Posterior cingulate gyrus (tissue), 11 donors: ENCODE measurements at places on chromosomes 12 and 14.

- no peak for DNase-seq
Observed at GRCh38 chr12:115960-116915, 49.7 kb downstream of the IQSEC3 start.

- no peak for DNase-seq
Observed at GRCh38 chr12:131466306-131466705, 244.6 kb upstream of the SFSWAP start.

DNA sequence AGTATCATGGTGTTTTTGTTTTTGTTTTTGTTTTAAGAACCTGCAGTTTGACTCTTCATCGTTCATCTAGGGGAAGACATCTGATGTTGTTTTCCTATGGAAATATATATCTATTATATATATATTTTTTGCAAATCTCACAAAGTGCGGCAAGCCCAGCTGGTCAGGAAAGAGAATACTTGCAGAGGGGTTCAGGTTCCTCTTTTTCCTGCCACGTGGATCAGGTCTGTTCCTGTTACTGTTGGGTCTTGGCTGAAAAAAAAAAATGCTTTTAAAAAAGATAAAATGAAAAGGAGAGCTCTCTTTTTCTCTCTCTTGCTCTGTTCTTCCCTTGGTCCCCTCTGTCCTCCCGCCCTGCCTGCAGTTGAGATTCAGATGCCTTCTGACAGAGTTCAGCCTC, 179.4 kb upstream of the BCL2L14 start:
- DNase-seq = no peak

DNA sequence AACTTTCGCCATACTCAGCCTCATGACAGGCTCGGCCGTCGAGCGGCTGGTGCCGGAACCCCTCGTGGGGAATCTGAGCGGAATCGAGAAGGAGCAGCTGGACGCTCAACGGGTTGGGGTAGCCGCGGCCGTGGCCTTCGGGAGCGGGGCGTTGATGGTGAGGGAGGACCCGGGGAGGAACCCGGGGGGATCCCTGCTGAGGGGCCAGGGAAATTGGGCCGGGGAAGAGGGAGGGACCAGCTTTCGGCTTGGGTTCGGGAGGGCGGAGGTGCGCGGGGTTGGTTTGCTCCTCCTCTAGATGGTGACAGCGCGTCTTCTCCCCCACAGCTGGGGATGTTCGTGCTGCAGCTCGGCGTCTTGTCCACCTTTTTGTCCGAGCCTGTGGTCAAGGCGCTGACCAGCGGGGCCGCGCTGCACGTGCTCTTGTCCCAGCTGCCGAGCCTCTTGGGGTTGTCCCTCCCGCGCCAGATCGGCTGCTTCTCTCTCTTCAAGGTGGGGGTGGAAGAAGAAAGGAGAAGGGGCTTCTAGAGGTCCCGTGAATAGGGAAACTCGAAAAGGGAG, 9.8 kb downstream of the ARHGEF25 start:
- no peak for DNase-seq

- no peak for DNase-seq
Observed at GRCh38 chr12:48894271-48894670, 28.6 kb upstream of the RND1 start.

GRCh38 chr14:53613404-53614253, 343.0 kb downstream of the BMP4 start:
- no peak for DNase-seq

- DNase-seq = no peak
Observed at GRCh38 chr14:68040633-68041369, 221.2 kb downstream of the RAD51B start.

GRCh38 chr12:59056966-59057365, 136.7 kb upstream of the LRIG3 start:
- DNase-seq = no peak
